ENCODE measurements at places on chromosomes 5 and 9.

DNA sequence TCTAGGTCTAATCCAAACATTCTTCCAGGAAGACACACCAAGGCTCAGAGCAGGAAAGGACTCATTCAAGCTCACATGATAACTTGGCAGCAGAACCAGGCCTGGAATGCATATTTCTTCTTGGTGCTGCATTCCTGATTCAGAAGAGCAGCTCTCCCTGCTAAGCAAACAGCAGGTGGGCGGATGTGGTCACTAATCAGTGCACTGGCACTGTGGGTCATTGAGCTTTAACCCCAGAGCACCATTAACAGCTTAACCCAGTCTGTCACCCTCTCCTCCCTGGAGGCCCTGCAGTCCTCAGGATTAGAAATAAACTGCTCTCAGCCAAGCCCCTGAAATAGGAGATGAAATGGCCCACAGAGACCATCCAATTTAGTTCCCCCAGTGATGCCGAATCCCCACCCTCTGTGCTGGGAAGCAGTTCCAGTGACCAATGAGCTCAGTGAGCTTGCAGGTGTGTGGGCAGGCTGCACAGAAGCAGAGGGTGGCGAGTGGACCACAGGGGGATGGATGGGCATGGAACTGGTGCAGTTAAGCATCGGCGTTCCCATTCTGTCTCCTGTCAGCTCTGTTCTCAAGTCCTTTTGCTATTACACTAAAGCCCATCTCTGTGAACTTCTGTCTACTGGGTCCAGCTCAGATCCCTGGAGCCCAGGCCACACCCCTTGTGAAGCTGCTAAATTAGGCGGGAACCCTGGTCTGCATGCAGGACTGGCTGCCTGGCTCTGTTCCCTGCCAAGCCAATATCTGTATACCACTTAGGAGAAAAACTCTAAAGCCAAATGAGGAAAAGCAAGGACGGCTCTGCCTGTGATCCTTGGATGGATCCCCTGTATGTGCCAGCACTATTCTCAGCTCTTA lies 16.6 kb upstream of the MEGF9 start:
- no peak for DNase-seq

GRCh38 chr5:149447373-149448367 lies 68.6 kb upstream of the IL17B start:
- DNase-seq: no peak

GRCh38 chr5:132489871-132490483 lies 596 bp downstream of the IRF1 start:
- no peak for DNase-seq

DNA sequence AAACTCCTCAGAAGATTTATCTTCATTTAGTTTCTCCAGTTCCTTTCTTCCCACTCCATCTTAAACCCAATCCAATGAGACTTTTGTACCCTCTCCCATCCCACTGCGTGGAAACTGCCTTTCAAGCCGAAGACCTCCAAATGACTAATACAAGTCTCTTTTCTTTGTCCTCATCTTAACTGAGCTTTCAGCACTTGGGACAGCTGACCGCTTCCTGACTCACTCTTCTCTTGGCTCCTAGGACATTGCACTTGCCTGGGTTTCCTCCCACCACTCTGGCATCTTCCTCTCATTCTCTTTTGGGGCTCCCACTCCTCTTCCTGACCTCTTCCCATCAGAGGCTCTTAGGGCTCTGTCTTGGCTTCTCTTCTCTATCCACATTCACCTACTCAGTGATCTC lies 243.7 kb downstream of the HSPA4 start:
- no peak for DNase-seq

DNA sequence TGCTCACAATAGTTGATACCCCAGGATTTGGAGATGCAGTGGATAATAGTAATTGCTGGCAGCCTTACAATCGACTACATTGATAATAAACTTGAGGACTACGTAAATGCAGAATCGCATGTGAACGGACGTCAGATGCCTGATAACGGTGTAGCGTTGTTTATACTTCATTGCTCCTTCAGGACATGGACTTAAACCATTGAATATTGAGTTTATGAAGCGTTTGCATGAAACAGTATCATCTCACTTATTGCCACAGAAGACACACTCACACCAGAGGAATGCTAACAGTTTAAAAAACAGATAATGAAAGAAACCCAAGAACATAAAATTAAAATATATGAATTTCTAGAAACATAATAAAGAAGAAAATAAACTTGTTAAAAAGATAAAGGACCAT lies 101.6 kb downstream of the GABBR2 start:
- DNase-seq: no peak

DNA sequence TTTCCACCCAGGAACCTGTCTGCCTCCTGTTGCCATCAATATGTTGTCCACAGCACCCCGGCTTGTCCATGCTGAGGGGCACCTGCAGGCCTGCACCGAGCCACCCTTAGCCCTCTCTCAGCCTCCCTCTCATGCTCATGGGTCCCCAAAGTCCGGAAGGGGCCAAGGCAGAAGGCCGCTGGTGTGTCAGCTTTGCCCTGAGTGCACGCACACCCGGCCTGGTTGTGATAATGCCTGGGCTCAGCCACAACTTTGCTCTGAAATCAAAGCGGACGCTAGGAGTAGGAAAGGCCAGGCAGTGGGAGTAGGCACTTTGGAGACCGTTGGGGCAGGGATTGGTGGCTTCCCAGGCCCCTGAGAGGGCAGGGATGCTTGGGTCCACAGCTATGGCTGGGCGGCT lies 201.8 kb upstream of the NUDT12 start:
- no peak for DNase-seq

- no peak for DNase-seq
Measured at GRCh38 chr5:176542596-176543427, 5.6 kb upstream of the RNF44 start.

GRCh38 chr5:139061274-139061673 lies 136.9 kb downstream of the SIL1 start:
- no peak for DNase-seq

GRCh38 chr9:137082222-137082924 lies 4.4 kb upstream of the MAN1B1 start:
- DNase-seq: no peak

DNA sequence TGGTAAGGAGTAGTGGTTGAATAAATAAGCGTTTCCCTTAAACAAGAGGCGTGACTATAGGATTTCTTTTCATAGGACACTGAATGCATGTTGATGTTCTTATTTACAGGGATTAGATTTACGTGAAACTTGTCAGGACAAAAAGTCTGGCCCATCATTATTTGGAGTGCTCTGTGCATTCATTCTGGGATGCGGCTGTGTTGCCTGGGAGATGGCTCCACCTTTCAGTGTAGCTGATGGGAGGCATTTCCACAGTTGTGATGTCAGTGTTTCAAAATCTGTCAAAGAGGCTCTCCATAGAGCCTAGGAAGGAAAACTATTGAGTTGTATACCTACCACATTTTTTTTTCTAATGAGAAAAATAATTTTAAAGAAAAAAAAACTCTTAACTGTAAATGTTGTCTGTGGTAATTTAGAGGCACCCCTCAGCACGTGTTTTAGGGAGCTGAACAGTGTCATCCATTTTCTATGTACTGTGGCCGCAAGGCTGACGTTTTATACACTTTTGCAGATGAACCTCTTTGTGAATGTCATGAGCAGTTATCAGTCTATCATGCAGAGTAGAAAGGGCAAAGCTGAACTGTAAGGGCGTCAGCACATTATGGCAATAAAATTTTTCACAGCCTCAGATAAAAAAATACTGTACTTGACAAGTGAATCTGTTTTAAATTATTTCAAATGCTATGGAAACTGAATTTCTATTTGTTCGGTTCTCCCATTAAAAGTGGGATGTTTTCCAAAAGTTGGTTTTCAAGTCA lies 202.7 kb downstream of the PBX3 start:
- DNase-seq: no peak

- DNase-seq: no peak
Measured at GRCh38 chr9:115378241-115378640, 260.3 kb upstream of the TNC start.

DNA sequence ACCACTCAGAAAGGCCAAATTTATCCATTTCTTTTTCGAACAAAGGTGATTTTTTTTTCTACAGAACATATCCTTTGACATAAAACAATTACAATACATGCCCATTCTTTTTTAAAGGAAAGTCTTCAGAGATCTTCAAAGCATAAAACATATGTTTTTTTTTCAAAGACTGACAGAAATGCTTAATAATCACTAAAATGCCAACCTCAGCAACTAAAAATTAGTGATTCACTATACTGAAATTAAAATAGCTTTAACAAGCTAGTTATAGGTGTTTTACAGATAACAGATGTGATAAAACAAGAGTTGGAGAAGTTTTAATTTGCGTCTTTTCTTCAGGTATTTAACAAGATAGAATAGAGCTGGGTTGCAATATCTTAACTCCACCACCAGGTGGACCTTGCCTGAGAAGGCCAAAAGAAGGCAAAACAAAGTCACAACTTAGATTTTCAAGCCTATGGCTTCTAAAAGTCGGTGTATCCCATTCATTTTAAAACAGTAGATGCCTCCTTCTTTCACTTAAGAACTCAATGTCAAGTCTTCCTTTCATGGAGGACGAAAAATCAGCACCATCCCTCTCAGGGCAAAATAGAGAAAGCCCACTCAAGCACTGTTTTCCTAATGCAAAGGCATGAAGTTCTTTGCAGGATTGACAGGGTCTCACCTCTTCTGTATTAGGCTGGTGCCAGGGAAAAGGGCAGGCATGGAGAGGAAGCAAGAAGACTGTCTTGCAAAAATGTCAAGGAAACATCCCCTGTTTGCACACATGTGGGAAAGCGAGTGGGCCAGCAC lies 31.1 kb upstream of the CPLX2 start:
- no peak for DNase-seq

DNA sequence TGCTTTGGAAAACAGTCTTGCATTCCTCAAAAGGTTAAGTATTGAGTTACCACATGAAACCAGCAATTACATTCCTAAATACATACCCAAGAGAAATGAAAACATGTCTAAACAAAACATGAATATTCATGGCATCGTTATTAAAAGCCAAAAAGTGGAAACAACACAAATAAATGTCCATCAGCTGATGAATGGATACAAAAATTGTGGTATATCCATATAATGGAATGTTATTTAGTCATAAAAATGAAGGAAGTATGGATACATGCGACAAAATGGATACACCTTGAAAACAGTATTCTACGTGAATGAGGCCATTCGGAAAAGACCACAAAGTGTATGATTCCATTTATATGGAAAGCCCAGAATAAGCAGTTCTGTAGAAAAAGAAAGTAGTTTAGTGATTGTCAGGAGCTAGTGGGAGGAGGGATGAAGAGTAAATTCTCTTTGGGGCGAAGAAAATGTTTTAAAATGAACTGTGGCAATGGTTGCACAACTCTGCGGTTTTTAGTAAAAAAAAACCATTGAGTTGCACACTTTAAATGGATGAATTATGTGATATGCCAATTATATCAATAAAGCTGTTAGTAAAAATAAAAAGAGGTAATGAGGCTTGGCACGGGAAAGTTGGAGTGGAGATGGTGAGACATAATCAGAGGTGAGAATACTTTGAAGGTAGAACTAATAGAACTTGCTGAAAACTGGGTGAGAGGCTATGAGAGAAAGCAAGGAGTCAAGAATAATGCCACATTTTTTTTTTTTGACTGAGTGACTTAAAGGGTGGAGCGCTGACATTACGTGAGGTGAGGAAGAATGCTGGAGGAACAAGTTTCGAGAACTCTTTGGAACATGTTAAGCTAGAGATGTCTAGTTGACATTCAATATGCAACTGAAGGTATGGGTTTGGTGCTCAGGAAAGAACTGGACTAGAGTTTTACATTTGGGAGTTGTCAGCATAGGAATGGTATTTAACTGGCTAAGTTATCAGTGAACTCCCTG lies 194.9 kb upstream of the ZNF608 start:
- DNase-seq: no peak

- no peak for DNase-seq
Measured at GRCh38 chr9:96157675-96158074, 144.3 kb downstream of the HSD17B3 start.

GRCh38 chr5:119439140-119439631 lies 13.1 kb upstream of the HSD17B4 start:
- DNase-seq: no peak

- no peak for DNase-seq
Measured at GRCh38 chr5:8839361-8840055, 706.4 kb downstream of the SEMA5A start.

DNA sequence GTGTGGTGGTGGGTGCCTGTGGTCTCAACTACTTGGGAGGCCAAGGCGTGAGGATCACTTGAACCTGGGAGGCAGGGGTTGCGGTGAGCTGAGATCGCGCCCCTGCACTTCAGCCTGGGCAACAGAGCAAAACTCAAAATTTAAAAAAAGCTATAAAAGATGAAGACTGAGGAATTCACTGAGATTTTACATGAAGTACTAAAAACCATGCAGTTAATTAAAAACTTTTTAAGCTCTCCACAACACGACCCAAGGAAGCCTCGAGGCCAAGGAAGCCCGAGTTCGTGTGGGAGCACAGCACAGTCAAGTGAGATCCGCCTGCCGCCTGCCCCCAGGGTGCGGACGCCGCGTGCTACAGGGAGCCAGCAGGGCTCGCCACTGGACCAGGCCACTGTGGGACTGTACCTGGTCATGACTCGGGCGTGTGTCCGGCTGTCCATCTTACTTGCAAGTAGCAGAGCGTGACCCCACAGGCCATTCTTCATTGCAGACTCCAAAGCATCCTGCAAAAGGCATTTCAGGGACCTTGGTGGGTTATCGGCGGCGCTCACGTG lies 21.2 kb upstream of the INPP5E start:
- no peak for DNase-seq

- DNase-seq: no peak
Measured at GRCh38 chr5:99061299-99061698, 132.5 kb upstream of the CHD1 start.

DNA sequence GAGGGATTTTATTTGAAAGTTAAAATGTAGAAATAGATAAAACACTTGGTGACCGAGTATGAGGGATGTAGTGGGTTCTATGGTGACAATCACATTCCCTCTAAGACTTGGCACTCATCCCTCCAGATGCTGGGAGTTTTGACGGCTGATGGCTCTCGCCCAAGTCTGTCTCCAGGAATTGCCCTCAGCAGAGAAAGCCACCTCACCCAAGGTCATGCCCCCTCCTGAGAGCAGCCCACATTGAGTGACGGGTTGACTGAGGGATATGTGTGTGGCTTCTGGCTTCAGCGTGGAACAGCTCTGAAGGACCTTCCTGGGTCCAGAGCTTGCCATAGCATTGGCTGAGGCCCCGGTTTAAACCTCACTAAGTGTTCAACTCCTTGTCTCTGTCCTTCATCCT lies 19.4 kb downstream of the CAVIN4 start:
- no peak for DNase-seq

GRCh38 chr9:116978155-116978554 lies 291.1 kb downstream of the TRIM32 start:
- DNase-seq: no peak

GRCh38 chr5:158758675-158759074 lies 341.0 kb downstream of the EBF1 start:
- DNase-seq: no peak

- DNase-seq: no peak
Measured at GRCh38 chr5:168724227-168724626, 145.1 kb upstream of the PANK3 start.

Data from CD4-positive, alpha-beta T cell (primary cell).